ENCODE measurements at places on chromosomes 7 and 10.

DNA sequence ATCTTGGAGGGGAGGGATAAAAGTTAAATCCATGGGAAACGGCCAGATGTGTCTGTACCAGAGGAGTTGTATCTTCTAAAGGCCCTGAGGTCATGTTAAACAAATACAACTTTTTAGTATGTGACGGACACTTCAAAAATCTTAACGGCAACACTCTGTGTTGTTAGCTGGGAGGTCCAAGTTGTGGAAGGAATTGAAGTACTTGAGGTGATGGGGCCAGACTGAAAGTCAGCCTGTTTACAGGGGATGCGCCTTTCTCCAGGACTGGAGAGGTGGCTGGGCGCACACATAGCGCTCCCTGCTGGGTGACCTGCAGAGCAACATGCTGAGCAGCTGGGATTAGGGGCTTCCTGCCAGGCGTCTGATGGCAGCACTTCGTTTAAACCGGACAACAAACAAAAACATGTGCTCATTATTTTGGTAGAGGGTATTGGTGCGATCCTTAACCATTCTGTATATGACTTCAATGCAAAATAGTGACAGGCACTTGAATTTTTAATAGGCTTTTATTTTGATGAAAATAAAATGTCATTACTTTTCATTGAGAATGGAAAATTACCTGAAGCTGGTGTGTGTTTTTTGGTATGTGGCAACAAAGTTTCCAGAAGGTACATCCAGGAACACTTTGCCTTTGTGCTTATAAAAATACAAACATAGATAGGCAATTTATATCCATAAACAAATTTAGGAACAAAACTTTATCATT is 198.2 kb downstream of the MLLT10 start:
- no peak for DNase-seq

- no peak for DNase-seq
These were observed 812 bp upstream of the IDE start for GRCh38 chr10:92574548-92575261.

DNA sequence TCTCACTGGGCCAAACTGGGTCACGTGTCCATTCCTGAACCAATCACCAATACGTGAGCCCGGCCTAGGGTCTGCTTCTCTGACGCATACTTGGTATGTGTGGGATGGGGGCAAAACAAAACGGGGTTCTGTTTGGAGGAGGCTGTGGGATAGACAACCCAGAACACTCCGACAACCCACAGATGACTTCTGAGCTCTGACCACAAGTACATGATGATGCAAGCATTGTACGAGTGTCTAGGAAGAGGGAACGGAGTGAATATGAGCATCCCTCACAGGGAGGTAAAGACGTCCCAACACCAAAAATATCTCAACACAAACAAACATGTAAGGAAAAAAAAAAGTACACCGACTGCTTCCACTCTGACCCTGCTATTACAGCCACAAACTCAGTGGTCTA is 5.6 kb downstream of the DAGLB start:
- no peak for DNase-seq

- DNase-seq, result no peak
These were observed 51.7 kb downstream of the CPEB3 start for GRCh38 chr10:92239151-92239599.

GRCh38 chr7:70416347-70416985 is 715.5 kb upstream of the GALNT17 start:
- no peak for DNase-seq

GRCh38 chr7:75725306-75725705 is 13.4 kb downstream of the HIP1 start:
- no peak for DNase-seq

DNA sequence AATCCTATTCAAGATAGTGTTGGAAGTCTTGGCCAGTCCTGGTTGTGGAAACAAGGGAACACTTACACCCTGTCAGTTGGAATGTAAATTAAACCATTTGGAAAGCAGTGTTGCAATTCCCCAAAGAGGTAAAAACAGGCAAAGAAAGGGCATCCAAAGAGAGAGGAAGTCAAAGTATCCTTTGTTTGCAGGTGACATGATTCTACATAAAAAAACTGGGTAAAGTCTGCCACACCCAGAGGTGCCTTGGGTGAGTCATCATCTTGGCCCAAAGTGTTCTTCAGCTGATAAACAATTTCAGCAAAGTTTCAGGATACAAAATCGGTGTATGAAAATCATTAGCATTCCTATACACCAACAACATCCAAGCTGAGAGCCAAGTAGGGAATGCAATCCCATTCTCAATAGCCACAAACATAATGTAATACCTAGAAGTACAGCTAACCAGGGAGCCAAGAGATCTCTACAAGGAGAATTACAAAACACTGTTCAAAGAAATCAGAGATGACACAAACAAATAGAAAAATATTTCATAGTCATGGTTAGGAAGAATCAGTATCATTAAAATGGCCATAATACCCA is 278.7 kb downstream of the SDK1 start:
- no peak for DNase-seq

GRCh38 chr7:131279044-131279443 is 48.6 kb upstream of the MKLN1 start:
- DNase-seq, result no peak
